ENCODE measurements at places on chromosomes 4 and X.

- peak; percentile 18 for DNase-seq
These were observed 126.6 kb downstream of the PPP4R3C start for GRCh38 chrX:27336466-27337091.

GRCh38 chr4:148431401-148431800 lies 10.8 kb downstream of the NR3C2 start:
- DNase-seq = no peak

GRCh38 chr4:122034619-122035018 lies 82.8 kb upstream of the TRPC3 start:
- no peak for DNase-seq

GRCh38 chr4:146495269-146495668 lies 26.5 kb downstream of the SLC10A7 start:
- no peak for DNase-seq

- no peak for DNase-seq
These were observed 2.2 kb downstream of the GRID2 start for GRCh38 chr4:92305878-92306520.

GRCh38 chr4:75655562-75655961 lies 17.6 kb downstream of the G3BP2 start:
- DNase-seq = no peak

DNA sequence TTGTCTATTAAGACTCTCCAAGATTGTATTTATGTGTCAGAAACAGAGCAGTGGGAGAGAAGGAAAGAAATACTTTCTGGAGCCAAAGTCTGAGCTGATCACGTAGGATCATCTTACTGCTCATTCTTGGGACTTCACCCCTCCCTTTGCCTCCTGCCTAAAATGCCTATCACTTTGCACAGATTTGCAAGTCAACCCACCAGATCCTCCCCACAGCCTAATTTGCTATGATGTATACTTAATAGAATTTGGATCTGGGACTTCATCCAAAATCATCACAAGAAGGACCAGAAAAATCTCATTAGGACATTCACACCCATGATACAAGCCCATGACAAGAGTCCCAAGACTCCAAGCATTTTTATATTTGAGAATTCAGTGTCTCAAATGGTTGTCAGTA lies 290.2 kb downstream of the FBXW7 start:
- DNase-seq = no peak

GRCh38 chrX:140500441-140500840 lies 4.4 kb downstream of the SOX3 start:
- DNase-seq = no peak

DNA sequence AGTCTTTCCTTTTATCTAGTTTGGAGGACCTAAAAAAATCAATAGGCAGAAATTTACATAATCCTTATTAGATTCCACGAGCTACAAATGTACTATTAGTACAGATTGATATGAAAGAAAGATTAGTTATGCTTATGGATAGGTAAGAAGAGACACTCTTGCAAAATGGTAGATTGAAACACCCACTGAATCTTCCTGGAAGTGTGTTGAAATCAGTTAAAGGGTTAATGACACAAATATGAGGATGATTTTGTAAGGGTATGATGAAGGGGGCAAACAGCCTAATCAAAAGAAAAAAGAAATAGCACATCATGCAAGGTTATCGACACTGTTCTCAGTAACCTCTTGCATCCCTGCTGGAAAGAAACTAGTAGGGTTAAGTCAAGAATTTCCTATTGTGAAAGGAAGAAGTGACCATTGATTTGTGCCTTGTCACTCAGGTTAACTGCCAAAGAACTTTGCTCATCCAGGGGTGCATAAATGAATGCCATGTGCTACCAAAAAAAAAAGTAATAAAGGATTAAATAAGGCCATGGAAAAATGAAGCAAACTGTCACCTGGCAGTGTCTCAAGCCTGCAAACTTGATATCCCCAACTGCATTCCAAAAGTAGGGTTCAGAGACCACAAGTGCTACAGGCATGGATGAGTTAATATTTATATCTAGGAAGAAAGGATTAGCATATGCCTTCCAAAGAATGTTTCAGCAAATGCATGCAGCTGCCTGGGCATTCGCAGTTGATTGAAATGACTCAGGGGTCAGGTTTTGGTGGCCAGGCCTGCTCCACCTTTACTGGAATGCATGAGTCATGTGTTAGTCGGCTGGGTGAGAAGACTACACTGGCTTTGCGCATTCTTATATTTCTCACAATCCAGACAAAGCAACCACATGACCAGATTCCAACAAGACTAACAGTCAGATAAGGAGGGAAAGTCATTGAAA lies 78.3 kb upstream of the ATXN3L start:
- peak; percentile 35 for DNase-seq

- DNase-seq = no peak
These were observed 34.1 kb downstream of the DCHS2 start for GRCh38 chr4:154457471-154457870.

GRCh38 chrX:78643096-78643495 lies 16.0 kb downstream of the RTL3 start:
- no peak for DNase-seq

DNA sequence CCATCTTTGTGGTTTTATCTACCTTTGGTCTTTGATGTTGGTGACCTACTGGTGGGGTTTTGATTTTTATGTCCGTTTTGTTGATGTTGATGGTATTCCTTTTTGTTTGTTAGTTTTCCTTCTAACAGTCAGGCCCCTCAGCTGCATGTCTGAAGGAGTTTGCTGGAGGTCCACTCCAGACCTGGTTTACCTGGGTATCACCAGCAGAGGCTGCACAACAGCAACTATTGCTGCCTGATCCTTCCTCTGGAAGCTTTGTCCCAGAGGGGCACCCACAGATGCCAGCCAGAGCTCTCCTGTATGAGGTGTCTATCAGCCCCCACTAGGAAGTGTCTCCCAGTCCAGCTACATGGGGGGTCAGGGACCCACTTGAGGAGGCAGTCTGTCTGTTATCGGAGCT lies 199.3 kb upstream of the WDFY3 start:
- DNase-seq = no peak

Data from NT2/D1 (cell line).